NCI-H1092 (cell line): ENCODE measurements at places on chromosomes 4 and X.
A peak's percentile ranks its signal among the peaks of the same experiment; 100 is the strongest.

DNA sequence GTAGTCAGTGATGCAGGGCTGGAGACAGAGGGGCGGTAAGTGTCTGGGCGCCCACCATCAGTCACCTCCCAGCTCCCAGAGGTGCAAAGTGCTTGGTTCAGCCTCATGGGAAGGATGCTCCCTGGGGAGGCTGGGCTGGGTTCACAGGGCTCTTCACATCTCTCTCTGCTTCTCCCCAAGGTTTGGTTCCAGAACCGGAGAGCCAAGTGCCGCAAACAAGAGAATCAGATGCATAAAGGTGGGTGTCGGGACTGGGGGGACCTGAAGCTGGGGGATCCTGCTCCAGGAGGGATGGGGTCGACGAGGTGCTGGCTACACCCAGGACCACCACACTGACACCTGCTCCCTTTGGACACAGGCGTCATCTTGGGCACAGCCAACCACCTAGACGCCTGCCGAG lies 10.1 kb downstream of the SHOX start:
- DNase-seq: no peak

DNA sequence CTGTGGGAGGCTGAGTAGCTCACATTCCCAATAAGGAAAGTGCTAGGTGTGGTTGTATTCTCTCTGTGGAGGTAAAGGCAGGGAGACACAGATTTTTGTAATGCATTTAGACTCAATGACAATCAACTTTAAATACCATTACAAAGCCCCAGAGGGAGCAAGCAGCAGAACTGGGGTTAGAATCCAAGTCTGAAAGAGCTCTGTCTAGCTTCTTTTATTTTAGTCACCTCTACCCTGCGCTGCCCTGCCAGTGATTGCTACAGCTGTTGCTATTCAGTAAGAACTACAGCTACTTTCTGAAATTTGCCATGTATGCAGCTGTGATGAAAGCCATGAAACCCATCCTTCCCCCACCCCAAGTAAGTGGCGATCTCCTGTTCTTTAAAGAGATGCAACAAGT lies 22.5 kb downstream of the SLC39A8 start:
- no peak for DNase-seq

GRCh38 chr4:79121875-79122358 lies 182.7 kb upstream of the PAQR3 start:
- no peak for DNase-seq

DNA sequence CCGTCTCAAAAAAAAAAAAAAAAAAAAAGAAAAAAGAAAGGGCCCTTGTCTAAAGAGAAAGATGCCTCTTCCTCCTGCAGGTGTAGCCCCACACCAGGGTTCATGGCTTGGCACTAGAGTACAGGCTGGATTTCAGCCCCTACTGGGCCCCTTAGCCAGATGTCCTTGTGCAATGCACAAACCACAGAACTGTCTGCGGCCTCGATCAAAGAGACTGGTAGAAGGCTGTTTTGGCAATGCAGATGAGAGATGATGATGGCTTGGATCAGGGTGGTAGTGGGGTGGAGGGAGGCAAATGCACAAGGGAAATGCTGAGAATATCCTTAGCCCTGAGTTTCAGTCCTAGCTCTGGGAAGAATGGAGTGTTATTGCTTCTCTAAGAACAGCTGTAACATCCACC lies 26.5 kb upstream of the TSR2 start:
- DNase-seq: no peak

DNA sequence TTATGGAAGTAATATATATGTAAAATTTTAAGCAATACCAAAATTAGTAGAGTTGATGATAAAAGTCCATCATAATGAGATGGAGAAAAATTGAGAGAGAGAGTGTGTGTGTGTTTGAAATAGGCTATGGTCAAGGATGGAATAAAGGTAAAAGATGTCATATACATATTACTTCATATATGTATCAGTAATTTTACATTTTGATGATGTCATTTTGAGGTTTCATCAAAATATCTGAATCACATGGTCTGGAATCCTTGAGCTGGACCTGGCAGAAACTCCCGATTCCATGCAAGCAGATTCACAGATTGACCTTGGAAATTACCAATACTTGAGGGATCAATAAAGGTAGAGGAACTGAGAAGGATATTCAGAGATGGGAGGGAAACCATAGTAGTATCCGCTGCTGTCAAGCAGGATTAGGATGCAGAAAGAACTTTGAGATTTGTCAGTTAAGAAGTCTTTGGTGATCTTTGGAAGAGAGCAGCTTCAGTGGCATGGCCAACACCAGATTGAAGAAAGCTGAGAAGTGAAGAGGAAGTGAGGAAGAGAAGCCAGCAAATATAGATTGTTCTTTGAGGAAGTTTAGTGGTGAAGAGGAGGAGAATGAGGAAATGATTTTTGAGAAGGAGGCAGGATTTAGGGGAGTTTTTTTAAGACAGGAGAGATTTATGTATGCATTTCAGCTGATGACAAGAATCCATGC lies 21.5 kb downstream of the DNAAF6 start:
- no peak for DNase-seq

- no peak for DNase-seq
These were observed 56.4 kb upstream of the PLAC8 start for GRCh38 chr4:83170952-83171399.

DNA sequence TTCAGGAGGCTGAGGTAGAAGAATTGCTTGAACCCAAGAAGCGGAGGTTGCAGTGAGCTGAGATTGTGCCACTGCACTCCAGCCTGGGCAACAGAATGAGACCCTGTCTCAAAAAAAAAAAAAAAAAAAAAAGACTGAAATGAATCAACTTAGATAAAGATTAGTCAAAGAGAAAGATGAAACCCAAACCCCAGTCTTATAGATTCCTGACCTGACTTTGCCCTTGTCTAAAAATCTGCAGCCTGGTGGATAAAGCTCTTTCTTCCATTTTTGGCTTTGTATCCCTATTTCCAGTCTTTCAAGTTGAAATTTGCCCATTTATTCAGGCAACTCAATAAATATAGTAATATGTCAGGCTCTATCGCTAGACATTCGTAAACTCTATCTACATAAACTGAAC lies 39.3 kb upstream of the SPINK2 start:
- no peak for DNase-seq

DNA sequence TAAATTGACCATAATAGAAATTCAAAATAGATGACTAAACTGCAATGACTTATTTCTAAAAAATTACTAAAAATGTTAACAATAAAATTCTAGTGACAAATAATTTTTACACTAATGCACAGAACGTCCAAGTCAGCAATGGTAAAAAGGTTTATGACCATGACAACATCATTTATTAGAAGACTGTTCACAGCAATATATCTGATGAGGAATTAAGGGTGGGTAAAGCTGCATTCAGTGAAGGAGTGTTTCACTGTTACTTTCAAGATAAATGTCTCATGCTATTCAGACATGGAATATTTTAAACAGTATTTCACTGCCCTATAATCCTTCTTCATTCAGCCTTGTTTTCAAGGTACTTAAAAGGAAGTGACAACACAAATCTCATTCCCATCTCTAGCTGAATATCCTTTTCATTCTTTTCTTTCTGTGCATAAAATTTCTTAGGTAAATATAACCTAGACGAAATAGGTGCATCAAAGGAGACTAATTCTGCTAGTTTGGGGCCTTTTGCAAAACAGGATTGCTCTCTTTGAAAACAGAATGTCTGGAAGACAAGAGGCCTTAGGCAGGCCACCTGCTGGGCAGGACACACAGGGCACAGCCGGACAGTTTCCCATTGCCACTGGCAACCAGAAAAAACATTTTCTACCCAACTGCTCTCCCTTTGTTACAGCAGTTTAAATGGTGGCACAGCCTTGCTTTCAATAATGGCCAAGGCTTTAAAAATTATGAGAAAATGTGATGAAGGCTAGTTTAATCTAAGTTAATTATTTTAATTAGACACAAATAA lies 600.3 kb downstream of the SPRY1 start:
- DNase-seq: no peak

DNA sequence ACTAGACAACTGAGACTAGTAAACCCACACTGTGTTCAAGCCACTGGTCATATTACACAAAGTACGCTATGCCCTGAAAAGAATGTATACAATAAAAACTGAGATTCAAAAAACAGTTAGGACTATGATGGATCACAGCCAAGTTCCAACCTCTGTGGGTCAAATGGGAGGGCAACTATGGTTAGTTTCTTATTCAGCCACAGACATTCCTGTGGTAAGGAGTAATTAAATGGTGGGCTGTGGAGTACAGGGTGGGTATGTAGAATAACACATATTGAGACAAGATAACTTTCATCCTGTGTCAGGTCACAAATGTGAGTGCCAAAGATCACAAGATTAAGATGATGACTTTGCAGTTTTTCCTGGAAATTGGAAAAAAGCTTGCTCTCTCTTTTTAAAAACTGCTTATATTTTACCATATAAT lies 167.2 kb downstream of the NPNT start:
- DNase-seq: no peak

- no peak for DNase-seq
These were observed 246.3 kb upstream of the ANKRD50 start for GRCh38 chr4:124958847-124959246.

- peak; percentile 7 for DNase-seq
These were observed 129.3 kb upstream of the FAM9B start for GRCh38 chrX:9163214-9163709.

DNA sequence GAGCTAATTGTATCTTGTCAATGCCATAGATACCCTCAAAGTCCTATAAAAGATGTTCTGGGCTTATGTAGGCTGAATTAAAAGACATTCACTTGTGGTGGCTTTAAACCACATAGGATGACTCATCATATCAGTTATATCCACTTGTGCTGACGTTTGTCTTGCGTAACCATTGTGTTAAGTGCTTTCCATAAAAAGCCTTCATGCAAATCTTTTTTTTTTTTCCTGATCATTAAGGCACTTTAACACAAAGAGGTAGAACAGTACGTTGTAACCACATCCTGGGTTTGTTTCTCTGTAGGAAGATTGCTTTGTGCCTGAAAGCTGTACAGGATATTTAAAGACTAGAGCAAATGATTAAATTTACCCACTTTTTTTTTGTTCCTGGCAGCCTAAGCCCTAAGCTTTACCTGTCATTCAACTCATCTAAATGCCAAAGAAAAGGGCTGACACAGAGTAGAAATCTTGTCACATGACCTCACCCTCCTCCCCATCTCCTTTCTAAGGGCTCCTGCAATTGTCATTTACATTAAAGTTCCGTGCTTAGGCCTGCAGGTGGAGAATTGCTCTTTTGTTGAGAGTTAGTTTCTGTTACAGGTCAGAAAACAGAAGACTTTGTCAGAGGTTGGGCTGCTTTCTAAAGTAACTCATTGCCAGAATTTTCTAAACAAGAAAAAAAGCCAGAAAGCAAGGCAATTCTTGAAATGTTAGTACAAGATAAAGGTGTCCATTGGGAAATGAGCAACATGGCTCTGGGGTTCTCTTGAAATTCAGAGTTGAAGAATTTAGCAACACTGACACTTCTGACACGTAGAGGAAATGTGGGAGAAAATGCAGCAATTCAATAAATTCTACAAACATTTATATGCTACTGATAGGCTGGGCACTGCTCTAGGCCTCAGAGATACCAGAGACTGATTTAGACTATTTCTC lies 555.6 kb downstream of the PPARGC1A start:
- DNase-seq: no peak

- DNase-seq: no peak
These were observed 44.2 kb downstream of the EIF2S3 start for GRCh38 chrX:24098932-24099331.

GRCh38 chr4:148061141-148061481 lies 329.2 kb downstream of the ARHGAP10 start:
- DNase-seq: no peak

- no peak for DNase-seq
These were observed 50.3 kb downstream of the STPG2 start for GRCh38 chr4:98092833-98093439.

- DNase-seq: no peak
These were observed 12.4 kb downstream of the CASP6 start for GRCh38 chr4:109690690-109691410.

DNA sequence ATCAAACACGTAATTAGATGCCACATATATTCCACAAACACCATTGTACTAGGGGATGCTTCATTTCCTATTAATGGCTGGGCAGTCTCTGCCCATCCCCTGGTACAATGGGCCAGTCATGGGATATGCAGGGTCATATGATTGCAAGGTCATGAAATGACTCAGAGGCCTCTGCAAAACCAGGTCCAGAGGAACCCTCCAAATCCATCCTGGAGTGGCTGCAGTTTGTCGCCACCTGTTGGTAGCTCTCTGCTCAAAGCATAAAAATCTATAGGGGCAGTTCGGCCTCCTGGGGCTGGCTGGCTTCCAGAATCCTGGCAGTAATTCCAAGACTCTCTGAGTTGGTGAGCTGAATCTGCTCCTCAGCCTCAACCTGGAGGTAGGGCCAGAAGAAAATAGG lies 22.9 kb upstream of the PUDP start:
- no peak for DNase-seq

DNA sequence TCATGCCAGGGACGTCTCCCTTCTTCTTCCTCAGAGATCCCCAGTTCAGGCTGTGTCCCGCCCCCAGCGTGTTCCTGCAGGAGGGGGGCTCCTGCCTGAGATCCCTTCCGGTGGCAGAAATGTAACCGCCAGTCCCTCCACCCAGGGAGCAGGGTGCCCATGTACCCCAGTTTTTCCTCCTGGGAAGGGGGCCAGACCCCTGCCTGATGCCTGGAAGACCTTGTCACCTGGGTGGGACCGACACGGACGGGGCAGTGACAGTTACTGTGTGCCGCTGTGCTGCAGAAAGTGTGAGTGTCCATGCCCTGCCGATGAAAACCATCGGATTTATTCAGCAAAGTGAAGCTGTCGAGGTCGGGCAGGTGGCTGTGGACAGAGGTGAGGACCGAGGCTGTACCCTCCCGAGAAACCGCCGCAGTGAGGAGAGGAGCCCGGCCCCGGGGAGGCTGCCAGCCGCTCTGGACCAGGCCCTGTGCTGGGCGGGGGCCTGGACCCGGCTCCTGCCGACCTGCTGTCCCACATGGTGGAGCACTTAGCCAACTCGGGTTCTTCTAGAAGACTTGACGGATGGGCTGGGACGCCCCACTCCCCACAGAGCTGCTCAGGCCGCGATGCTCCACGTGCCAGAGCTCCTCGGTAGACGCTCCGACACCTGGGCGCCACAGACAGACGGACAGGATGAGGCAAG lies 36.7 kb upstream of the HMX1 start:
- no peak for DNase-seq

DNA sequence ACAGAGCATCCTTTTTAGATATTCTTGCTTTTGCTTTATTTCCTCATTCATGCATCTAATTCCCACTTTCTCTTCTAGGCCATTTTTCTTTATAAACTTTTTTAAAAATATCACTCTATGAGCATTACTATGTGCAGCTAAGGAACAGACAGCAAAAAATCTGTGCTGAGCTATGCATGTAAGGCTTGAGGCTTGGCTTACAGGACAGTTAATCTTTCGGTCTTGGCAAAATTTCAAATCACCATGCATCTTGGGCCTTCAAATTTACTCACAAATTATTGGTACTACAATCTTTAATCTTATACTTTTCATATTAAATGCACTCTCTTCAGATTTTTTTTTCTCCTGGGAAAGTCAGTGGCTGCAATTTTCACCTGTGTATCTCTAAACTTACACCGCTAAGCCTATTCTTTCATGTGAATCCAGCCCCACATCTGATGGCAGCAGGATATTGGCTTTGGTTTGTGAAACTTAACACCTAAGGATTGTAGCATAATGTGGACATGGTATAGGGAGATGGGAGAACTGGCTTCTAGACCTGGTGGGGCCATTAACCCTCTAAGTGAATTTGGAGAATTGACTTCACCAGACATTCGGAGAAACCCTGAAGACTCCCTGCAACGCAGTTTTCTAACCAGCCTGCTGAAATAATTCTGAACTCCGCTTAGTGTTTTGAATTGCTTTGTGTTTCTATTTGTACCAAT lies 278.3 kb downstream of the SPRY1 start:
- DNase-seq: no peak

- DNase-seq: no peak
These were observed 64.7 kb downstream of the INTS6L start for GRCh38 chrX:135585153-135585552.

- no peak for DNase-seq
These were observed 37.0 kb upstream of the OTUD4 start for GRCh38 chr4:145217349-145217748.
